Testis (tissue), 5 donors: ENCODE measurements at places on chromosomes 4 and X.

- no peak for DNase-seq
These were observed 64.1 kb downstream of the ALPK1 start for GRCh38 chr4:112361181-112361791.

DNA sequence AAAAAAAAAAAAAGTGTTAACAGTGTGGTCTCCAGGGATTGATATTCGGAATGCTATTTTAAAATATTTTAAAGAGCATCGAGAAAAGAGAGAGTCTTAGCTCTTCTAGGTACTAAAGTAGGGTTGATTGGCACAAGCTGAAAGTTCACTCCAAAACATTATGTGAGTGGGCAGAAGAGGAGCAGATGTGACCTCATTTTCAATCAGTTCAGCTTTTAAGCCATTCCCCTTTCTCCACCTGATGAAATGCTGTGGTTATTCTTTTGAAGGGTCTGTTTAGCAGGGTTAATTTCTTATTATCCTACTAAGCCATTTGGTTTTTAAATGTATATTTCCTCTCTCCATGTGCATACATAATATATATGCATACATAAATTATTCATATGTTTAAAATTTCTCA is 69.2 kb downstream of the GALNT7 start:
- no peak for DNase-seq

GRCh38 chr4:146654687-146655520 is 16.2 kb downstream of the POU4F2 start:
- peak; percentile 50 for DNase-seq

DNA sequence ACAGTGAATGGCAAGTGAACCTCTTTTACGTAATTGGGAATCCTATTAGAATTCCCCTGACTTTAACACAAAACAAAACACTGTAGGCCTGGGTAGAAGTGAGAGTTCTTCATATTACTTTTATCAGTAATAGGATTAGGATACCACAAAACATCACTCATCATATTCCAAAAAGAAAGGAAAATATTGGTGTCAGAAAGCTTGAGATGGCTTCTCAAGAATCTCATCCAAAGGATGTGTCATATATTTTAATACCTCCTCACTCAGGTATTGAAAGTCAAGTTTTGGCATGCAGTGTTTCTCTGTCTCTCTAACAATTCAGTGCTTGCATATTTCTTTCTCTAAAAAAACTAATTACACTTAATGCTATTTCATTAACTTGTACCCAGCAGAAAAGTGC is 173.2 kb downstream of the PDGFC start:
- no peak for DNase-seq

- no peak for DNase-seq
These were observed 310.1 kb upstream of the SPOCK3 start for GRCh38 chr4:167544391-167544790.

GRCh38 chr4:102783006-102783405 is 22.2 kb upstream of the MANBA start:
- DNase-seq = no peak

GRCh38 chr4:69877453-69877852 is 17.5 kb upstream of the SULT1E1 start:
- no peak for DNase-seq

GRCh38 chr4:94892051-94892450 is 134.3 kb downstream of the BMPR1B start:
- no peak for DNase-seq

DNA sequence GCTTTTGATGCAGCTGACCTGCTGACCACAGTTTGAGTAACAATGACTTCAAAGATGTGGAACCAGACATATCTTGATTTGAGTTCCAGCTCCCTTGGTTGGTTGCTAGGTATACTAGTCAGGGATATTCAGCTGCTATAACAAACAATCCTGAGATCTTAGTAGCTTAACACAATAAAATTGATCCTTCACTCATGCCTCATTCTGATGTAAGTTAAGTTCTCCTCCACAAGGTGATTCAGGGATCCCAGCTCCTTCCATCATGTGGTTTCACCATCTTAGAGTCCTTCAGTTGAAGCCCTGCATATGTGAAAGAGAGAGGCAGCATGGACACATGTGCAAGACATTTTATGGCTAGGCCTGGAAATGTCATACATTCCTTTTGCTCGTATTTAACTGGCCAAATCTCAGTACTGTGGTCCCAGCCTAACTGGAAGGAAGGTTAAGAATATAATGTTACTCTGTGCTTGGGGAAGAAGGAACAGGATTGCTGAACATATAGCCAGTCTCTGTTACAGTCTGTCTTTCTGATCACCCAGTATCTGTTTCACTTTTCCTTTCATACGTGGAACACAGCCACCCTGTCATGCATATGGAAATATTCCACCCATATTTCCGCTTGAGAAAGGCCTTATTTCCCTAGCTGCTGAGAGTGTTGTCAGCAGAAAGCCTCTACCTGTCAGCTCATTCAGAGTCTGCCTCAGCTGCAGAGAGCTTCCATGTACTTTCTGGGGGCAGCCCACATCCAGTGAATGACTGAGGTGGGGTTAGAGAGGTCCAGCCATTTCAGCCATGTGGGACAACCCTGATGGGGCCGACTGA is 7.1 kb downstream of the SMIM9 start:
- DNase-seq = no peak

- peak; percentile 15 for DNase-seq
These were observed 799.6 kb upstream of the DIAPH2 start for GRCh38 chrX:95885074-95885473.

DNA sequence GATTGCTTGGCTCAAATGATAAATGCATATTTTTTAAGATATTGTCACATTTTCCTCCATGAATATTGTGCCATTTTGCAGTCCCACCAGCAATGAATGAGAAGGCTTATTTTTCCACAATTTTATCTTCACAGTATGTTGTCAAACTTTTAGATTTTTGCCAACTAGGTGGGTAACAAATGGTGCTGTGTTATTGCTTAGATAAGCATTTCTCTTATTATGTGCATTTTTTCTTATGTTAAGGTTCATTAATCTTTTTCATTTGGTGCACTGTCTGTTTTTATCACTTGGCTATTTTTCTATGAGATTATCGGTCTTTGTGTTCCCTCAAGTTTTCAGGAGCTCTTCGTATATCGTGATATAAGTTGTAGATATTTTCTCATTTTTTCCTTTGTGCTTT is 13.4 kb upstream of the AFM start:
- DNase-seq = no peak

DNA sequence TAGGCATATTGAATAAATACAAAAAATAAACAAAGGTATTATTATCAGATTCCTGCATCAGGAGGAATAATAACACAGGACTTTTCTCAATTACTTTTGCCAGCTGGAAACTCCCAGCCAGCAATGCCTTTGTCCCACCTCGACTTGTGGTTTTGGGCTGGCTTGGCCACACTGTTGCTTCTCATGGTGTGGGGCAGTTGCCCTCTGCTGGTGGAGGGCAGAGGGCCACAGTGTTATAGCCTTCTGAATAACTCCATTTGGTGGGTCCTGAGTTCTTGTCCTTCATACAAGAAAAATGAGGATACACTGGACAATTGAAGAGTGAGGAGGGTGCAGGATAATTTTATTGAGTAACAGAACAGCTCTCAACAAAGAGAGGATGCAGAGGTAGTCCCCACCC is 1206.0 kb upstream of the ADGRL3 start:
- no peak for DNase-seq

DNA sequence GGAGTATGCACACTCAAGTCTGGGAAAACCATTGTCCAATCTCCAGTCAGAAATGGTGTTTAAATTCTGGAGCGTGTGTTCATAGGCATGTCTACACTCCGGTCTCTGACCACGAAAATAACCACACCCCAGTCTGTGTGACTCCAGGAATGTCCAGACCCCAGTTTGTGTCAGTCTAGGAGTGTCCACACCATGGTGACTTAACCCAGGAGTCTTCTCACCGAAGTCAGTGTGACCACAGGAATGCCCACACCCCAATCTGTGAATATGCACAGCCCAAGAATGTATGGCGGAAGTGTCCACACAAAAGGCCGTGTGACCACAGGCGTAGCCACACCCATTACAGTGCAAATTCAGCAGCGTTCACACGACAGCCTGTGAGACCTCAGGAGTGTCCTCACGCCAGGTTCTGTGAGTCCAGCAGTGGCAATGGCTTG is 11.4 kb downstream of the FTSJ1 start:
- no peak for DNase-seq

DNA sequence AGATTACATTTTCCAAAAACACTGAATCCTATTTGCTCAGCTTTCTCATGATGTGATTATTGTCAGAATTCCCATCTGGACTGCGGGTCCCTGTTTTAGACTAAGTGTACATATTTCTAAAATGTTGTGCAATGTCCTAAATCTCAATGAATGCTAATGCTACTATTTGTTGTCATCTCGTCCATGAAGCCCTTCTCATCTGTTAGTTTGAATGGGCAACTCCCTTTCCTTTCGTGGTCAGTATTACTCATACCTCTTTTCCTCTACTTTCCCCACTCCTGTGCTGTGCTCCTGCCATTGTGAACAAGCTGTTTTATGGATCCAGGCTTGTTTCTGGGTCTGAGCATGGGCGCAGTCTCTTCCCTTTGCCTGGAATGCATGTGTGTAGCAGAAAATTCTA is 91.0 kb downstream of the MID1 start:
- DNase-seq = no peak

DNA sequence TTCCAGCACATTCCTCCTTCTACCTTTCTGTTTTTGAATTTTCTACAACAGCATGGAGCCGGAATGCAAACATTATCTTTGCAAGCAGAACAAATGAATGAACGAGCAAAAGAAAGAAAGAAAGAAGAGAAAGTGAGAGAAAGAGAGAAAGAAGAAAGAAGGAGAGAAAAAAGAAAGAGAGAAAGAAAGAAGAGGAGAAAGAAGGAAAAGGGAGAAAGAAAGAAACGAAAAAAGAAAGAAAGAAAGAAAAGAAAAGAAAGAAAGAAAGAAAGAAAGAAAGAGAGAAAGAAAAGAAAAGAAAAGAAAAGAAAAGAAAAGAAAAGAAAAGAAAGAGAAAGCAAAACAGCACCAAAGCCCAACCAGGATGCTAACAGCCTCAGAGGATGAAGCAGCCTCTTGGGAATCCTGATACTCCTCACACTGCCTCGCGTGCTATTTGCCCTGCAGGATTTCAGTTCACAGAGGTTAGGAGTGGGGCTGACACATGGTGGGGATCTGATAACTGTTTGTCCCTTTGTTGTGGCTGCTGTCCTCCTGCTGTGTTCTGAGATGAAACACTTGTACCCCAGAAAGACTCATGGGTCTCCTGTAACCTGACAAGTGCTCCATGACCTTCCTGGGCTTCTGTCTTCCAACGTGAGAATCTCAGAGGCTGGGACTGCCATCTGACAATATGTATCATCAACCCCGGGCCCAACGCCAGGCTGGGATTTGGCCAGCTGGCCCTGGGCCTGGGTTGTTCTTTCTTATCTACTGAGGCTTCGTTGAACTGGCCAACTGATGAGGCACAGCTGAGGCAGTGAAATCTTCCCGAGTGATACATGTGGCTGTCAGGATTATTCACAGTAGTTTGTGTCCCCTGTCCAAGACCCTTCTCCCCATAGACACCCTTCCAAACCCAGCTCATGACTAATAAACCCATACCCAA is 61.0 kb downstream of the SEPSECS start:
- peak; percentile 96 for DNase-seq
